Stimulated activated CD8-positive, alpha-beta memory T cell treated with anti-CD3 and anti-CD28 coated beads, Interleukin-4, amount 100 ng/mL, for 4 hours (primary cell): ENCODE measurements at places on chromosomes 6 and 20.
A peak's percentile ranks its signal among the peaks of the same experiment; 100 is the strongest.

DNA sequence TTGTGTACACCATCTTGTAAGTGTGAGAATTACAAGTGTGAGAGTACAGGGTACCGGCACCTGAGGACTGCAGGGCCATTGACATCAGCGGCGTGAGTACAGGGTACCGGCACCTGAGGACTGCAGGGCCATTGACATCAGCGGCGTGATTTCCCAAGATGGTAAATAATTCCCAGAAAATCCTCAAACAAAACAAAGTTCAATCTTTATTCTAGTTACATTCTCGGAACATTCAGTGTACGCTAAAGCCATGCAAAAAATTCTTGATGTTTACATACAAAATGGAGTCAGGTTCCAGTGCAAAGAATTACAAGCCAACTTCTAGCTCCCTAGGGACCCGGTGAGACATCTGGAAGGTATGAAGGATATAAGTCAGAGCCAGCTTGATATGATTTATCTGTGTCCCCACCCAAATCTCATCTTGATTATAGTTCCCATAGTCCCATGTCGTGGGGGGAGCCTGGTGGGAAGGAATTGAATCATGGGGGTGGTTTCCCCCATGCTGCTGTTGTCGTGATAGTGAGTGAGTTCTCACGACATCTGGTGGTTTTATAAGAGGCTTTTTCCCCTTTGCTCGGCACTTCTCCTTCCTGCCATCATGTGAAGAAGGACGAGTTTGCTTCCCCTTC lies 172.7 kb downstream of the TTLL2 start:
- DNase-seq = no peak

- DNase-seq = peak; percentile 80
Observed at GRCh38 chr6:159044899-159045727, at the start of gene TAGAP. Gene TAGAP (minus strand): TSS chr6:159044991. CDS start chr6:159044146, 845 bp downstream.

- no peak for DNase-seq
Observed at GRCh38 chr6:102853249-102853955, 1459.9 kb downstream of the GRIK2 start.

DNA sequence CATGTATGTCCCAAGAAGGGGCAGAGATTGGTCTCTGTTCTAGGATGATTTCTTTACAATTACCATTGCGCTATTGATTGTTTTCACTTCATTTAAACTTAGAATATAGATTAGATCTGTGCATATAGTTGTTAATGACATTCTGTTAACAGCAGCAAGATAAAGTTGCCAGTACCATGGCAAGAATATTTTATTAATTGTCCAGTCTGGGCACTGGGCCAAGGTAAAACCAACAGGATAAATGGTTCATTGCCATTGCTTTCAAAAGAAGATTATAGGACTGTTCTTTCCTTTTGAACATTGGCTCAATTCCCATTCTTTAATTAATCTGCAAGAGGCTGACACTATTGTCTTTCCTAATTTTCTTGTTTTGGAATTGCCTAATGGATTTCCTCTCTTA lies 592.4 kb downstream of the RFPL4B start:
- no peak for DNase-seq

- no peak for DNase-seq
Observed at GRCh38 chr6:169173532-169174268, 79.9 kb downstream of the THBS2 start.

DNA sequence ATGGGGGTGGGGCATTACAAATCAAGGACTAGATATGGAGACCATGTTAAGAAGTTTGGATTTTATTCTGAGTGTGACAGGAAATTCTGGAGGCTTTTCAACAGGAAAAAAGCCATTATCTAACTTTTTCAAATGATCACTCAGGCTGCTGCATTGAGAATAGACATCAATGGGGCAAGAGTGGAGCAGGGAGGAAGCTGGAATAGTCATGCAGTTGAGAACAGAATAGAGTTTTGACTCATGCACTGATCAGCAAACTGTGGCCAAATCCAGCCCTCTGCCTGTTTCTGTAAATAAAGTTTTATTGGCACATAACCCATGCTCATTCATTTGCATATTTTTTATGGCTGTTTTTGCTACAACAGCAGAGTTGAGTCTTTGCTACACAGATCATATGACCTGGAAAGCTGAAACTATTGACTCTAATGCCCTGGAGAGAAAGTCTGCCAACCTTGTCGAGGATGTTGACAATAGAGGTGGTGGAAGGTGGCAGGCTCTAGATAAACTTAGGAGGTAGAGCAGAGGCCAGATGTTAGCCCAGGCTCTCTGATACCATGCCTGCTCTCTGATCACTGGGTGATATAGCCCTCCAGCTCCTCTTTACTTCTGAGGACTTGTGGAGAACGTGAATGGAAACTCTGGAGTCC lies 441.8 kb downstream of the PTPRT start:
- DNase-seq = no peak

- no peak for DNase-seq
Observed at GRCh38 chr6:17289630-17290061, 8.5 kb downstream of the RBM24 start.

DNA sequence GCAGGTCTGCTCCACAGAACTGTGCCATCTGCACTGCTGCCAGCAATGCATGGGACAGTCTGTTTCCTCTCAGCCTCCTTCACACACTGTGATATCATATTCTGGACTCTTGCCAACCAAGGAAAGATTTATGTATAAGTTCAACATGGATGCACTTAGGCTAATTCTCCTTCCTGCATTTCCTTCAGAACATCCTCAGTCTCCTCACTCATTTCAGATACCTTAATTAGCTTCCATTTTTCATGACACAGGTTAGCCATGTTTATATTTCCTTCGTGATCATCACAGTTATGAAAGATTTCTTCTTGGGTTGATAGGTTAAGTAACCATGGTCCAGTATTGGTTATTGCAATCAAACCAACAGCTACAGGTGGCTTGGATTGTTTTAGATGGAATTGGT lies 46.4 kb upstream of the DDR1 start:
- DNase-seq = no peak
